ENCODE measurements at places on chromosomes 5 and 9.

GRCh38 chr5:60578315-60578714 lies 121.7 kb downstream of the DEPDC1B start:
- no peak for DNase-seq

- no peak for DNase-seq
Observed at GRCh38 chr9:36942891-36943290, 91.2 kb downstream of the PAX5 start.

- peak; percentile 21 for DNase-seq
Observed at GRCh38 chr5:87268126-87268969, 665 bp downstream of the RASA1 start.

GRCh38 chr9:121362813-121363621 lies 7.0 kb downstream of the STOM start:
- DNase-seq = no peak

DNA sequence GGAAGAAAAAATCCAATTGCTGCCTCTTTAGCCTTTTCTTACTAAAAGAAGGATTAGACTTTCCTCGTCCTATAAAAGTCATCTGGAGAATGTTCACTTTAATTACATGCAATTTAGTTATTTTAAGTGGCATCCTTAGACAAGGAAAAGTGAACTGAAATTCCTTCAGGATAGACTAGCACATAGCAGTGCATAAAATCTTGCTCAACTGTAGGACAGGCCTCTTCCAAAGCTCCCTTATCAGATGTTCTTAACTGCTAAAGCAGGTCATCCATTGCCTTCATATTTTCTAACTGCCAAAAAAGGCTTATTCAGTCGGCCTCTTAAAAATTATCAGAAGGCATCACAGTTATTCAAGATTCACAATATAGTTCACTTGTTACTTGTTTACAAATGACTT lies 396.5 kb downstream of the DMRT2 start:
- DNase-seq = no peak

DNA sequence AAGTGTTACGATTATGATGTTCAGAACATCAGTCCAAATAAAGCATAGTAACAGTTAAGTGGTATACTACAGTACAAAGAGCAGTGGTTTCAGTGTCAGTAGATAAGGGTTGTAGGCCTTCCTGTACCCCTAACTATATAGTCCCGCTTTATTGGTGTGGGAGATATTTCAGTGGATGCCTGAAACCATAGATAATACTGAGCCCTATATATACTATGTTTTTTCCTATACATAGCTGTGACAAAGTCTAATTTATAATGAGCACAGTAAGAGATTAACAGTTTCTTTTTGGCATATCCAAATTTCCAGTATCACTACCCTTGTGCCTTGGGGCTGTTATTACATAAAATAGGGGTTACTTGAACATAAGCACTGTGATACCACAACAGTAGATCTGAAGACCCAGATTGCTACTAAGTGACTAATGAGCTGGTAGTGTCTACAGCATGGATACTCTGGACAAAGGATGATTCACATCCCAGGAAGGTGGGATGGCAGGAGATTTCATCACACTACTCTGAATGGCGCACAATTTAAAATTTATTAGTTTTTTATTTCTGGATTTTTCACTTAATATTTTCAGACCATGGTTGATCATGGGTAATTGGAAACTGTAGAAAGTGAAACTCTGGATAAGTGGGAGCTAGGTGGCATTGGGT lies 119.3 kb downstream of the RPS23 start:
- DNase-seq = no peak

- DNase-seq = no peak
Observed at GRCh38 chr5:111472579-111472978, 39.8 kb downstream of the STARD4 start.

- no peak for DNase-seq
Observed at GRCh38 chr9:3741729-3742128, 215.9 kb upstream of the RFX3 start.

DNA sequence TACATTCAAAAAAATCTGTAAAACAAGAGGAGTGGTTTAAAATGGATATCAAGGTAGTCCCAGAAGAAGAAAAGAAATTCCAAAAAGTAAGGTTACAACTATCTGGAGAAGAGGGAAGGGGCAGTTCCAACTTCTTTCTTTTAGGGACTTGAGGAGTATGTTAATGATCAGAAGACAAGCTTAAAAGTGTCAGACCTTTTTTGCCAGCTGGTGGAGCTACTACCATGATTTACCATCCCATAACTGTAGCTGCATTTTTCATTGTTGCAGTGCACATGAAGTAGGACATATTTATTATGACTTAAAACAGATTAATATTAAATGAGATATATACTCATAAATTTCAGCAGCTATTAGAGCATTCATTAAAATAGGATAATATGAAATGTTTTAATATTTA lies 158.5 kb upstream of the RGS7BP start:
- no peak for DNase-seq

- no peak for DNase-seq
Observed at GRCh38 chr5:157464519-157465171, 4.6 kb downstream of the NIPAL4 start.

- DNase-seq = no peak
Observed at GRCh38 chr5:32504989-32505596, 60.6 kb upstream of the ZFR start.

DNA sequence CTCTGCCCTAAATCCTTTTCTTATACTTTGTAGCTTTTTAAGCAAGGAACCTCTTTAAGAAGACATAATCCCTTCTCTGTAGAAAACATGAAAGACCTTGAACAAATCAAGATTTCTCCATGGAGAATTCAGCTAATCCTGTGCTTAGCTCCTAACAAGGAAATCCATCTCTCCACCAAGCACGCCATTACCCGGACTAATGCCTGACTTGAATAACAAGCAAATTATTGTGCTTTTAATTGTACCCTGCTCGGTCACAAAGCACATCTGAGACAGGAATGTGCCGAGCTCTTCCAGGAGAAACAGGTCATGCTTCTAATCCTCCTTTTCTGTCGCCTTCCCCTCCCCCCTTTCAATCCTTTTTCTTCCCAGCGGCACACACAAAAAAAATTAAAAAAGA lies 141.3 kb downstream of the PSAT1 start:
- DNase-seq = no peak

DNA sequence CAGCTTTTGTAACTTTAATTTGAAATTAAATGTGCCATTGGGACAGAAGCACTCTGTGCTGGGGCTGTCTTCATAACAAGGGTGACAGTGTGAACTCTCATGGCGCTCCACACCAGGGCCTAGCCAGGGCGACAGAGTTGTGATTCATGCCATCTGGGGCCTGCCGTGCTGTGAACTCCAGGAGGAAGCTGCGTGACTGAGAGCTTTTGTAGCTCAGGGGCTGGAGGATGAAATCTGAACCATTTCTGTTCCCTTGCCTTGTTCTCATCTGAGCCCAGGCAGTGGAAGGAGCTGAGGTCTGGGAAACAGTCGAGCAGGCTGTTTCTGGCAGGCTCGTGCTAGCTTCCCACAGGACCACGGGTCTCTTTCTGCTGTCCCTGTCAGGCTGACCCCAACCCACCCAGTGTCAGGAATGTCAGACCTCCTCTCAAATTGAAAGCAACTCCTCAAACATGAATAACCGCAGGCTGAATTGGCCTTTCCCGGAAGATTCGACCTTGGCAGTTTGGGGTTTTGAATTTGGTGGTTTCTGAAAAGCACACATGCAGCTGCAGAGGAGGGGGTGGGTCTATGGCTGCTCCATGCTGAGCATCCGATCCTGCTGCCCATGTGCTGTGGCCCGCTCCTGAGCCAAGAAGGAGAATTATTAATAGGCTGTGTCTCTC lies 69.2 kb upstream of the RPS23 start:
- DNase-seq = no peak

- DNase-seq = no peak
Observed at GRCh38 chr5:143890487-143890886, 78.5 kb downstream of the HMHB1 start.

DNA sequence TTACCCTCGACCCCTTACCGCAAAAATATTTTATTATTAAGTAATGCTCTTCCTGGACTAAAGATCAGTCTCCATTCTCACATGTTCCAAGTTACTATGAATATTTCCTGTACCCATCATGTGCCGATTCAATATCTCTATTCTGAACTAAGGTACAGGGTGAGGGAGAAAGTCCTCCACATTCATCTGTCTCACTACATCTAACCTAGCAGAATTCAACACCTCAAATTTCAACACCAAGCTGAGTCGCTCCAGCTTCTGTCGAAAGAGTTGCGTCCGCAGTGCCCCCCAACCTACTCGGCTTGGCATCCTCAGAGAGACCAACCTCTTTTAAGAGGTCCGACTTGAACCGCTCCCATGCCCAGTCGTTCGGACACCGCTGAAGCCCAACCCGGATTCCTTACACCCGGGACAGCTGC lies 1.0 kb downstream of the CERT1 start:
- DNase-seq = no peak

- DNase-seq = no peak
Observed at GRCh38 chr5:148791334-148791667, 35.1 kb upstream of the ADRB2 start.

GRCh38 chr9:113913426-113914195 lies 37.5 kb downstream of the ZNF618 start:
- no peak for DNase-seq

DNA sequence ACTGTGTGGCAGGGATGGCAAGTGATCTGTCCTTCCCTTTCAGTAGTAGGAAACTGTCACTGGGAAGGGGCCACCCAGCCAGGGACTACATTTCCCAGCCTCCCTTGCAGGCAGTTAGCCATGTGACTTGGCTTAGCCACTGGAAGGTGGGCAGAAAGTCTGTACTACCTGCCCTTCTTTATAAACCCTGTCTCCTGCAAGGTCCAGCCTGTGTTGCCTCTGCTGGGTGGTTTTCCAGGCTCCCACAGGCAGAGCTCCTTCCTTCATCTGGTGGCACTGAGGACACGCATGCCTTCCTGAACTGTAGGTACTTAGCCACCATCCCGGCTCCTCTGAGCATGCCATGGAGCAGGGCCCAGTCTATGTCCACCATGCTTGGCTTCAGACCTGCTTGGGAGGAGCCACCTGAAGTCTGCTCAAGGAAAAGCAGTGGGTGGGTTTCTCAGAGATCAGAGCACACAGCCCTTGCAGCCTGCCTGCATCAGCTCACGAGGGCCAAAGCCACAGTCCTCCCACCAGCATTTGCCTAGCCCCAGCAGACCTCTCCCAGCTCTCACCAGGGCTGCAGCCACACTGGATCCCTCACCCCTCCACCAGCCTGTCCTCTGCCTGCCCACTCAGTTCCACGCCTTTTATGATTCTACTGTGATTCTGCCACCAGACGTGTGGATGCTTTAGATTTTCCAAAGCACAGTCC lies 16.7 kb upstream of the SLC25A51 start:
- no peak for DNase-seq

DNA sequence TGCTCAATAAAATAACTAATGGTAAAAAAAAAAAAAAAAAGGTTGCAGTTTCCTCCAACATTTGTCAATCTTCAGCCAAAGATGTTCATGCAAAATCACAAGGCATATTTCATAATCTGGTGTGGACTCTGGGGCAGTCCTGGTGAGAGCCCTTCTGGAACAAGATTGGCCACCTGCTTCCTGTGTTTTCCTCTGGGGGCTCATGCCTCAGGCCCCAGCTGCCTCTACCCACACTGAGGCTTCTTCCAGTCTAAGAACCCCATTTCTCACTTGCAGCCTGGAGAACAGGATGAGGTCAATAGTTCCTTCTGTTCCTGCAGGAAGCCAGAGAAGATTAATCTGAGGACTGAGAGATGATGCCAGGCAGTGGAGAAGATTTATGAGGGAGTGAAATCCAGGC lies 492.6 kb upstream of the BRINP1 start:
- DNase-seq = no peak

- DNase-seq = no peak
Observed at GRCh38 chr9:136590821-136591752, 45.2 kb upstream of the NOTCH1 start.

DNA sequence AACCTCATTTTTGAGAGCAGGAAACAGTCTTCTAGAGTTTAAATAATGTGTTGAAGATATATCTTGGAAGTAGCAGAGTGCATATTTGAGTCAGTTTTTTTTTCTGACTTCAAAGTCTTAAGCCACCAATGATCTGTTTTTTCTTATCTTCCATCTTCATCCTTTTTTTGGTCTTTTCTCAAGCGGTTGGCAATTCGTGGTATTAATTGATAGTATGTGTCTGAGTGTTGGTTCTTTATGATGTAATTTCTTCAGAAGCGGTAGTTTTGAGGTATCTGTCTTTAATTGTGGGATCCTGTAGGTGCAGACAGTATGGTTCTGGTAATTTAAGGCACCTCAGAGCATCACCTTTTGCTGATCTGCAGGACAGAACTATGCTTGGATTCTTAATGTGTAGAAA lies 3.9 kb downstream of the CSNK1G3 start:
- no peak for DNase-seq

DNA sequence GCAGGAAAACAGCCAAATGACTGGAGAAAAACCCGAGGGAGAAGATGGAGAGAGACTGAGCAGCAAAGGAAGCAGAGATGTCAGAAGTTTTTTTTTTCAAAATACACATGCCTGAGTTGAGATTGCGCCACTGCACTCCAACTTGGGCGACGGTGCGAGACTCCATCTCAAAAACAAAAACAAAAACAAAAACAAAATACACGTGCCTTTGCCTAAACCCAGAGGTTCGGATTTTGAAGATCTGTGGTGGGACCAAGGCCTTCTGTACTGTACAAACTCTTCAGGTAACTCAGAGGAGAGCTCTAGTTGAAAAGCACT lies 38.8 kb upstream of the FBXW11 start:
- DNase-seq = no peak

- no peak for DNase-seq
Observed at GRCh38 chr5:170416526-170416925, 27.4 kb upstream of the KCNMB1 start.

DNA sequence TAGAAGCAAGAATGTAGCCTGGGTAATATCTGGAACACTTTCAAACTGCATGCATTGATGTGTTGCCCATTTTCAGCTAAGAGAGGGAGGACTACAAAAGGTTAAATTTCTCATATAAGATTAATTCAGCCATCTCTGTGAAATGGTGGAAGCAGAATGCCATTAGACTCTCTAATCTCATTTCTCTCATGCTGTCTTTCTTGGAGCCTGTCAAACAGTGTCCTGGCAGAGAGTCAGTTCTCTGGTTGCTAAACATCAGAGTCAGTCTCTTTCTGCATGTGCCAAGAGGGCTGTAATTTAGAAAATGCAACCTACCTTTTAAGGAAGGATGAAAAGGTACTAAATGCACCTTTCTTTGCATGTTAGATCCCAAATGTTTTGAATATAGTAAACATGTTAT lies 910 bp upstream of the GARNL3 start:
- DNase-seq = no peak

Measured in stimulated activated CD4-positive, alpha-beta T cell treated with anti-CD3 and anti-CD28 coated beads, Interleukin-1b, Interleukin-23, amount 100 ng/mL, for 1 hour (primary cell).